H7 (cell line): ENCODE measurements at places on chromosomes 5 and 9. TPM values are rescaled to one million over a fixed set of nuclear protein-coding genes. Genes with fewer than 3 reads are reported as not detected.

SPINK4 gene
- total RNA-seq: not detected in 2 replicates

DNA sequence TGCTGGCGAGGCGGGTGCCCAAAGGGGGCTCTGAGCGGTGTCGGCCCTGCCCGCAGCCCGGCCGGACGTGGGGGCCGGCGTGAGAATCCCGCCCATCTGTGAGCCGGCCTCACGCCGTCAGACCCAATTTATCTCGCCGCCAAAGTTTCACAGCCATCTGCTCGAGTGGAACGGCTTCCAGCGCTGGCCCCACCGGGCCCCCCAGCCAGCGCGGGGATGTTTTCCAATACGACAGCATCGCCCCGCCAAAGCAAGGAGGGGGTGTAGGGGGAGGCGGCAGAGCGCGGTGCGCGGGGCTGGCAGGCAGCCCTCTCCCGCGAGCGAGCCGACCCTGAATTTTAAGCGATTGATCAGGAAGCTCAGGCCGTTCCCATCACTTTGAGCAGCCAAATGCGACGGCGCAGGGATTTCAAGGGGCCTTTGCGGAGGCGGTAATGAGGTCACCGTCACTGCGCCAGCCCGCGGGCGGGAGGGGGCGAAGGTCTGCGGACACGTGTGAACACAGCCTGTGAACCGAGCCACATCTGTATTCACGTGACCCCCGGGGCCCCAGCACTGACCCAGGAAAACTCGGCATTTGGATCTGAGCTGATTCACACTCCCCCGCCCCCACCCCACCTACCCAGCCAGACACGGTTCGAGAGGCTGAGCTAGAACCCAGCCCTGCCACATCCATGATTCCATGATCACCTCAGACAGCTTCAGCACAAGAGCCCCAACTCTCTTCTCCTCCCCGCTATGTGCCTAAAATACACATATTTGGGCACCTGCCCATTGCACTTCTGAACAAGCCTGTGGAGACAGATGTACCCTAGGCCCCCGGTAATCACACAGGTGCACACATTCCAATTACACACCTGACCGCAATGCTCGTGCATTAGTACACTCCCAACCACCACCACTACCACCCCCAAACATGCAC, 47.8 kb upstream of the PSD2 start:
- peak; percentile 79 for DNase-seq

DNA sequence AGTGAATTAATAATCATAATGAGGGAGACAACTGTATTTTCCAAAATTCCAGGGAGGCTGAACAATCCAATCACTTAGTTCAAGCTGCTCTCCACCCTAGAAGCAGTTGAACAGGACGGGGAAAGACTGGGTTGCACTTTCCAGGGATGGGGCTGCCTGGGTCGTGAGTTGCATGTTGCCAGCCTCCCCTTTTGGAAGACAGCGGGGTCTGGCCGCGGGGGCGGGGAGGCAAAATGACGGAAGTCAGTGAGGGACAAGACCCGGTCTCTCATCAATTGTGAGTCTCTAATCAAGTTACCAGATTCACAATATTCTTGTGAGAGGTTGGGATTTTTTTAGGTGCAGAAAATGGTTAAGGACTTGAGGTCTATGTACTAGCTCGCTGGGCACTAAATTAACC, 484.1 kb downstream of the ZSWIM6 start:
- DNase-seq: peak; percentile 5

GRCh38 chr5:107594253-107595045, 76.3 kb downstream of the EFNA5 start:
- no peak for DNase-seq

GRCh38 chr5:10584714-10585517, 21.0 kb downstream of the ANKRD33B start:
- DNase-seq: no peak

DNA sequence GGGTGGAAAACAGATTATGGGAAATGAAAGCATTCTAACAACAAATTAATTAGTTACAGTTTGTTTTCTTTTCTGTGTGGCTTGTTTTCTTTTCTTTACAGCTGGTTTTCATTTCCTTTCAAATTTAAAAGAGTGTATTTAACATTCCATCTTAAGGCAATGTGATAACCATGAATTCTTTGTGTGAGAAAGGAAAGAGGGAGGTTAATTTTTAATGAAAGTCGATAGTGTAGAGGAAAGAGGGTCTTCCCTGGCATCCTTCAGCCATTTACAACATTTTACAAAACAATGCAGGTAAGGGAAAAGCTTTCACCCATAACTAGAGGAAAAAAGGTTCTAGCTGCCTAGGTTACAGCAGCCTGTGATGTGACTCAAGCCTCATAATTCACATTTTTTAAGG, 43.9 kb upstream of the IL33 start:
- no peak for DNase-seq

DNA sequence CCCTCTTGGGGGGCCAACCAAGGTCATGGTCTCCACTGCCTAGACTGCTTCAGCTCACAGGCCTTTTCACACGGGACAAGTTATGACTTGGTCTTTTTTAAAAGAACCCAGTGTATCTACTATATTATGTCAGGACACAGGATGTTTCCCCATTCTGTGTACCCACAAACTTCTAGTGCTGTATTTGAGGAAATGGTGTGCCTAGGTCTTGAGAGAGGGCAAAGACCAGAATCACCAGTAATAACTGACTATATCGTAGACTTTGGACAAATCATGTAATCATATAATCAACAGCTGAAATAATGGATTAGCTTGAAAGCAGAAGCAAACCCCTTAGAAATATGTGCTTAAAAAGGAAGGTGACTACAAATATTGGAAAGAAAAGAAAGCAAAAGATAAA, 133.3 kb downstream of the ARL15 start:
- DNase-seq: no peak

AGXT2 gene
- total RNA-seq: not detected in 2 replicates

RFX3 gene
- 3.7 and 4.3 TPM in 2 replicates for total RNA-seq

DNA sequence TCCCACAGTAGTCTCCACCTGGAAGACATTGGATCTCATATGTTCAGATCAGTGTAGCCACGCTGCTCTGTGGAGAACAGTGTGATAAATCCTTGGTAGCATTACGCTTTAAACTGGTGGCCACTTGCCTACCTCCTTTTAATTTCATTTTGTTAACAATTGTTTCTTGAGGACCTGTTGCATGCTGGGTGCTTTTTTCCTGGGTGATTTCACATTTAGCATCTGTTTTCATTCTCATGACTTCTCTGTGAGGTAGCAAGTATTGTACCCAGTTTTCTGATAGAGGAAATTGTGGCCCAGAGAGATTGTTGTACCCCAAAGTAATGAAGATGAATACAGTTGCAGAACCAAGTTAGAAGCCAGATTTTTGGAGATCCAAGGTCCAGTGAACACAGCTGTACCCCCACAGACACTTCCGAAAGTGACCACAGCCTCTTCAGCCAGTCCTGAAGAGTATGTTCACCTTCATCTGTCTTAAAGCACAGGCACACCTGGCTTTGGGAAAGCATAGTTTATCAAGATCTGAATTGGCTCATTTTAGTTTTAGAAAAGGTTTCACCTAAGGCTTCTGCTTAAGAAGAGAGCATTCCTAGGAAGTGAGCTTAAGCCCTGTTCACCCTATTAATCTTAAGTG, 75.2 kb downstream of the F2RL2 start:
- DNase-seq: no peak
